ENCODE measurements at places on chromosomes 4 and X.

DNA sequence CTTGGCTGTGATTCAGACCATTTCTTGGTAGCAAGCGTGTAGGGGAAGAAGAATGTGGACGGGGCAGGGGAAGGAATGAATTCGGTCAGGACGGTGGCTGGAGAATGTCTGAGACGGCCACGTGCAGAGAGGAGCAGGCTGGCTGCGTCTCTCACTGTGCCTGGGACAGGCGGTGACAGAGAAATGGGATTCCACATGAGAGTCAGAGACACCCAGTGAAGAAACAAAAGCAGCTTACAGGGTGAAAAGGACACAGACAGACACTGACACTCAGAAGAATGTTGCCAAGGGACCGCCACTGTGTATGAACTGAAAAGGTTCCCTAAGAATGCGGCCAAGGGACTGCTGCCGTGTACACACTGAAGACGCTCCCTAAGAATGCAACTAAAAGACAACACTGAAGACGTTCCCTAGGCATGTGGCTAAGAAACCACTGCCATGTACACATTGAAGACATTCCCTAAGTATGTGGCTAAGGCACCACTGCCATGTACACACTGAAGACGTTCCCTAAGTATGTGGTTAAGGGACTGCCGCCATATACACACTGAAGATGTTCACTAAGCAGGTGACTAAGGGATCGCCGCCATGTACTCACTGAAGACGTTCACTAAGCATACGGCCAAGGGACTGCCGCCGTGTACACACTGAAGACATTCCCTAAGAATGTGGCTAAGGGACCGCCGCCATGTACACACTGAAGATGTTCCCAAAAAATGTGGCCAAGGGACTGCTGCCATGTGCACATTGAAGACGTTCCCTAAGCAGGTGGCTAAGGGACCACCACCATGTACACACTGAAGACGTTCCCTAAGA is 49.1 kb downstream of the DHRSX start:
- H3K36me3 ChIP-seq: peaks cover 3% of the 10 kb centered on the region
- H3K4me1 ChIP-seq: no peaks in the 10 kb centered on the region
- no peaks in the 10 kb centered on the region for H3K27me3 ChIP-seq
- no peak overlapping the region for H3K27ac ChIP-seq

- DNase-seq: no peak
- no peak overlapping the region for H3K4me3 ChIP-seq
- no peaks in the 10 kb centered on the region for H3K27me3 ChIP-seq
- H3K4me1 ChIP-seq: no peaks in the 10 kb centered on the region
- H3K27ac ChIP-seq: no peak overlapping the region
These were observed 532.8 kb downstream of the KCNIP4 start for GRCh38 chr4:21415728-21416127.

- no peak overlapping the region for H3K27ac ChIP-seq
- no peak overlapping the region for H3K4me3 ChIP-seq
- H3K36me3 ChIP-seq: no peaks in the 10 kb centered on the region
- no peaks in the 10 kb centered on the region for H3K27me3 ChIP-seq
These were observed 60.6 kb downstream of the CHRDL1 start for GRCh38 chrX:110734894-110735541.

DNA sequence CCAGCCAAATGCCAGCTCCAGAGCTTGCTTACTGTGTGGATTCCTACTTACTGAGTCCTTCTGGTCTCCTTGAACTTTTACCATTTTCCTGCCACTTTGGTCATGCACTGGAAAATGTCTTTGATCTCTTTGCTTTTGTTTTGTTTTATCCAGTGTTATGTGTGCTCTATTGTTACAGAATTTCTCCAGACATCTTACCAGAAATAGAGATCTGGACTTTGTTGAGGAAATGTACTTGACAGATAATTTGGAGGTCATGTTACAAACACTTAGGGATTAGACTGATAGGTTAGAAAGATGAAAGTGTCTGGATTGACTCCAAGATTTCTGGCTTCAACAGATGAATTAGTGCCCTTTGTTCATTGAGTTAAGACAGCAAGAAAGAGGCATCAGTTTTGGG is 5.7 kb upstream of the ZNF330 start:
- DNase-seq: no peak
- H3K4me1 ChIP-seq: peaks cover 2% of the 10 kb centered on the region
- H3K27ac ChIP-seq: no peak overlapping the region

DNA sequence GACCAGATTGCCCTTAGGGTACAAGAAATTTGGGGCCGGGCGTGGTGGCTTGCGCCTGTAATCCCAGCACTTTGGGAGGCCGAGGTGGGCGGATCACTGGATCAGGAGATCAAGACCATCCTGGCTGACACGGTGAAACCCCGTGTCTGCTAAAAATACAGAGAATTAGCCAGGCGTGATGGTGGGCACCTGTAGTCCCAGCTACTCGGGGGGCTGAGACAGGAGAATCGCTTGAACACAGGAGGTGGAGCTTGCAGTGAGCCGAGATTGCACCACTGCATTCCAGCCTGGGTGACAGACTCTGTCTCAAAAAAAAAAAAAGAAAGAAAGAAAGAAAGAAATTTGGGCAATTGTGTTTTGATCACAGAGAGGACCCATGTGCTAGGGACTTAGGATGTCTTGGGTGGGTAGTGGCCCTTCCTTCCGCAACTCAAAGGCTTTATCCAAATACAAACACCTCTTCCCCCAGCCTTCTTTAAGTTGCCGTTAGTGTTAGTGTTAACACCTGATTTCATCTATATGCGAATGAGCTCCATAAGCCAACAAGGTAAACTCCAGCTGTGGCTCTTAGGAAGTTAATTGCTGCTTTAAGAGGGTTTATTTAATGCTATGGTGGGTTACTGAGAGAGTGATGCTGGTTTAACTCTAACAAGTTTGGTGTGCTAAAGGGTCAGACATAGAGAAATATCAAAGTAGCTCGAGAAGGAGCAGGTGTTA is 8.6 kb upstream of the CCDC110 start:
- no peaks in the 10 kb centered on the region for H3K36me3 ChIP-seq
- H3K27me3 ChIP-seq: peaks cover 44% of the 10 kb centered on the region
- no peak overlapping the region for H3K27ac ChIP-seq
- H3K4me3 ChIP-seq: no peak overlapping the region

DNA sequence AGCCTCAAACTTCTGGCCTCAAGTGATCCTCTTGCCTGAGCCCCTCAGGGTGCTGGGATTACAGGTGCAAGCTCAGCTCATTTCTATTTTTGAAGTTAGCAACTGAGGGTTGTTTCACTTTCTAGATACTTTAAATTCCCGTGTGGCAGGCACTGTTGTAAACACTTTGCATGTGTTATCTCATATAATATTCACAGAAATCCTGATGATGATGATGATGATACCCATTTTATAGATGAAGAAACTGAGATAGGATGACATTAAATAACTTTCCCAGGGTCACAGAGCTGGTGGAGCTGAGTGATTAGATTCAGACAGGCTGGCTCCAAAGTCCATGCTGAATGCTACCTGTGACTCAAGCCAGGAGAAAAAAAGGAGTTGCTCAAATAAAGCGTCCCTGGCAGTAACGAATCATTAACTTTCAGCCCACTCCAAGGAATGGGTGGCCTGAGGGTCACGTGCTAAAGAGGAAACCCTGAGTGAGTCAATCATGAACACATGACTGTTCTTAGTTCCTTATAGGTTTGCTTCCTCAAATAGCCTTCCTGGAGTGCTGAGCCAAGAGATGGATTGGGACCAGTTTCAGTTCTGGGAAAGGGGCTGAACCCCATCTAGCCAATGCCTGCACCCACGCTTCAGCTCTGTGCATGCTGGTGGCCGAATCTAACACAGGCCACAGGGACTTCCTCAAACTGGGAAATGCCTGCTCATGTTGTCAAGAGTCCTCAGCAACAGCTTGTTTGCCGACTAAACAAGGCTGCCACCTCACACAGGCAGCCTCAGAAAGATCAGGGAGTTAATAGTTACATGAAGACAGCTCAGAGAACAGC is 52.8 kb downstream of the RBM47 start:
- H3K4me1 ChIP-seq: peaks cover 31% of the 10 kb centered on the region
- no peak for DNase-seq
- no peak overlapping the region for H3K4me3 ChIP-seq
- H3K27me3 ChIP-seq: no peaks in the 10 kb centered on the region

- no peaks in the 10 kb centered on the region for H3K4me1 ChIP-seq
- H3K27me3 ChIP-seq: no peaks in the 10 kb centered on the region
- H3K27ac ChIP-seq: no peak overlapping the region
- H3K36me3 ChIP-seq: no peaks in the 10 kb centered on the region
These were observed 151.3 kb downstream of the RTL9 start for GRCh38 chrX:110509755-110510532.
